ENCODE measurements at places on chromosomes 16 and 17. TPM values are rescaled to one million over a fixed set of nuclear protein-coding genes. Genes with fewer than 3 reads are reported as not detected.

The EPX gene
- total RNA-seq: not detected

The CSH2 gene
- not detected for total RNA-seq

The OTOP3 gene
- total RNA-seq: not detected

The ATP2A1 gene
- 1.0 TPM for total RNA-seq

The TP53TG3C gene
- not detected for total RNA-seq

The P2RX1 gene
- 4.8 TPM for total RNA-seq

The ZSCAN10 gene
- total RNA-seq: not detected

The HP gene
- total RNA-seq: not detected

The C17orf50 gene
- total RNA-seq: not detected

The SLC6A2 gene
- not detected for total RNA-seq

The G6PC1 gene
- total RNA-seq: not detected

The ULK2 gene
- 8.0 TPM for total RNA-seq

The OR1F1 gene
- total RNA-seq: not detected

The MED13 gene
- 50.1 TPM for total RNA-seq

The MYH1 gene
- 0.09 TPM for total RNA-seq

The GFAP gene
- total RNA-seq: 1.5 TPM

The C17orf75 gene
- 16.7 TPM for total RNA-seq

The NACA2 gene
- not detected for total RNA-seq

The KRT38 gene
- not detected for total RNA-seq

The GPS2 gene
- total RNA-seq: 24.6 TPM

The SLC38A8 gene
- not detected for total RNA-seq

The CNGB1 gene
- not detected for total RNA-seq

The SPIRE2 gene
- total RNA-seq: 1.4 TPM

The NECAB2 gene
- total RNA-seq: 0.37 TPM

The AIPL1 gene
- not detected for total RNA-seq

The PRR35 gene
- total RNA-seq: not detected

The KRT24 gene
- total RNA-seq: not detected
